ENCODE measurements at places on chromosomes 5 and 9. TPM values are rescaled to one million over a fixed set of nuclear protein-coding genes. Genes with fewer than 3 reads are reported as not detected.

Gene TOPORS
- total RNA-seq = 29.6 TPM

Gene TAS2R1
- not detected for total RNA-seq

Gene LHX2
- under 0.01 TPM for total RNA-seq

Gene AK1
- total RNA-seq = 0.27 TPM

Gene POU5F2
- 1.6 TPM for total RNA-seq

Gene FGD3
- 59.8 TPM for total RNA-seq

Gene TMEM171
- total RNA-seq = not detected

Gene SWI5
- 14.8 TPM for total RNA-seq

Gene CCNJL
- total RNA-seq = 0.54 TPM

Gene NOXA1
- total RNA-seq = 4.6 TPM

Gene KIF12
- total RNA-seq = under 0.01 TPM

Gene PDZD2
- total RNA-seq = 13.5 TPM

Gene CDKN2AIPNL
- total RNA-seq = 17.8 TPM

Data from hematopoietic multipotent progenitor cell (in vitro differentiated cells).